ENCODE measurements at places on chromosomes 5 and 9. TPM values are rescaled to one million over a fixed set of nuclear protein-coding genes. Genes with fewer than 3 reads are reported as not detected.

Gene GDA
- 0.16 TPM for total RNA-seq

Gene LYRM7
- 7.0 TPM for total RNA-seq

Gene ARHGEF39
- total RNA-seq: 0.34 TPM

Gene SLC34A1
- not detected for total RNA-seq

Gene SLIT3
- total RNA-seq: 11.6 TPM

Gene LRRC26
- 7.5 TPM for total RNA-seq

Gene LCN15
- total RNA-seq: 0.21 TPM

Gene OR1J1
- not detected for total RNA-seq

Gene IL13
- total RNA-seq: not detected

Gene IFNA21
- not detected for total RNA-seq

Gene ACTBL2
- 1.0 TPM for total RNA-seq

Gene PCDHGA1
- total RNA-seq: 0.34 TPM

Gene SWI5
- total RNA-seq: 21.1 TPM

Gene SGCD
- 4.9 TPM for total RNA-seq

Gene PDE6A
- total RNA-seq: 1.1 TPM

Gene OTP
- not detected for total RNA-seq

GRCh38 chr9:109108318-109108717 is 11.4 kb downstream of the TMEM245 start:
- no peak for DNase-seq
- no peaks in the 10 kb centered on the region for H3K36me3 ChIP-seq

DNA sequence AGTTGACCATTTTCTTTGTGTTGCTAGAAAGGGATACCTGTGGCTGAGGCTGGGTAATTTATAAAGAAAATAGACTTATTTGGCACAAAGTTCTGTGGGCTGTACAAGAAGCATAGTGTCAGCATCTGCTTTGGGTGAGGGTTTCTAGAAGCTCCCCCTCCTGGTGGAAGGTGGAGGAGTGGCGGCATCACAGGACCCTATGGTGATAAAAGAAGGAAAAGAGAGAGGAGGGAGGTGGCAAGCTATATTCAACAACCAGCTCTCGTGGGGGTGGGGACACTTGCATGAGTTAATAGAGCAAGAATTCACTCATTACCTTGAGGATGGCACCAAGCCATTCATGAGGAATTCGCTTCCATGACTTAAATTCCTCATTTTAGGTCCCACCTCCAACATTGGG is 2041.4 kb upstream of the CDH9 start:
- no peak overlapping the region for H3K4me3 ChIP-seq
- H3K4me1 ChIP-seq: no peaks in the 10 kb centered on the region
- H3K36me3 ChIP-seq: no peaks in the 10 kb centered on the region
- DNase-seq: no peak
- no peak overlapping the region for H3K27ac ChIP-seq

- no peaks in the 10 kb centered on the region for H3K27me3 ChIP-seq
- no peak for DNase-seq
- no peaks in the 10 kb centered on the region for H3K36me3 ChIP-seq
- H3K4me1 ChIP-seq: no peaks in the 10 kb centered on the region
- no peak overlapping the region for H3K4me3 ChIP-seq
- no peak overlapping the region for H3K27ac ChIP-seq
Measured at GRCh38 chr5:175032741-175033151, 308.4 kb downstream of the MSX2 start.

DNA sequence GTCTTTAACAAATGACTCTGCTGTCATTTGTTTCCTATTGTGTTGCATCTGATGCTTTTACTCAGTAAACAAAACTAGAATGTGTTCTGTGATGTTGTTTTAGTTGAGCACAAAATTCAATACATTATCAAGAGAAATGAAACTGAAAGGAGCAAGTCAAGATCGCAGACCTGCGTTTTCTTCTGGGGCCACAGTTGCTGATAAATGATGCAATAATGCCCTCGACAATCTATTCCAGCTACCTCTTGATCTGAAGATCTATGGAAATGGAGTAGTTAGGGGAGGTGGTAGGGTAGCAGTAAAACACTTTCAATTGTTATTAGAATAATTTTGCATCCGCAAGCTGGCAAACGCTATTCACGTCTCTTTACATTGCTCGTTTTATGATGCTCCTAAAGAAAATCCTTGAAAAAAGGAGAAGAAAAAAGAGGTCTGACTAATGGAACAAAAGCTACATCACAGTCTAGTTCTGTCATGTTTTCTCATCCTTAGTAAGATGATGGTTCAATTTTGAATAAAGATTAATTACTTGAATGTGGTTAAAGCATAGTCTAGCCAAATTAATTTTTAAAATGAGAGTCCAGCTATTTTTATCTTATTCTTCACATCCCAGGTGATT is 1.6 kb downstream of the ZNF366 start:
- no peaks in the 10 kb centered on the region for H3K36me3 ChIP-seq
- H3K4me1 ChIP-seq: peaks cover 22% of the 10 kb centered on the region
- no peaks in the 10 kb centered on the region for H3K27me3 ChIP-seq
- DNase-seq: no peak
- peak overlapping the region; percentile 20 for H3K27ac ChIP-seq
- peak overlapping the region; percentile 27 for H3K4me3 ChIP-seq

- no peak for DNase-seq
- no peak overlapping the region for H3K4me3 ChIP-seq
- H3K36me3 ChIP-seq: no peaks in the 10 kb centered on the region
- peaks cover 13% of the 10 kb centered on the region for H3K4me1 ChIP-seq
- no peak overlapping the region for H3K27ac ChIP-seq
Measured at GRCh38 chr9:6567140-6567591, 78.4 kb downstream of the GLDC start.

GRCh38 chr5:126831156-126831555 is 54.2 kb downstream of the LMNB1 start:
- no peaks in the 10 kb centered on the region for H3K4me1 ChIP-seq
- DNase-seq: no peak
- H3K27me3 ChIP-seq: no peaks in the 10 kb centered on the region
- peaks cover 16% of the 10 kb centered on the region for H3K36me3 ChIP-seq

DNA sequence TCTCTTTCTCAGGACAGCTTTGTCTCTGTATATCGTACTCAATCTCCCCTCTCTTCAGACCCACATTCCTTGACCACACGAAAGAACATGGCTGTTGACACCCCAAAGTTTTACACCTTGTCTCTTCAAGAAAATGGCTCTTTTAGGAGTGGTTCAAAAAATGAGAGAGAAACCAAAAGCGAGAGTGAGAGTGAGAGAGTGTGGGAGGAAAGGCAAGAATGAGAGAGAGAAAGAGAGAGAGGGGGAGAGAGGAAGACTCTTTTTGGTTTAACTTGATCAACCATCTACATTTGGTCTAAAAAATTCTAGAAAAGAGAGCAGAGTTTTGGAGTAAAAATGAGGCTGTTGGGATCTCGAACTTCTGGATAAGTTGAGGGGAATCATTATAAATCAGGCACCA is 581.8 kb upstream of the WWC1 start:
- no peaks in the 10 kb centered on the region for H3K36me3 ChIP-seq
- H3K4me1 ChIP-seq: no peaks in the 10 kb centered on the region
- no peak for DNase-seq
- H3K27ac ChIP-seq: no peak overlapping the region

DNA sequence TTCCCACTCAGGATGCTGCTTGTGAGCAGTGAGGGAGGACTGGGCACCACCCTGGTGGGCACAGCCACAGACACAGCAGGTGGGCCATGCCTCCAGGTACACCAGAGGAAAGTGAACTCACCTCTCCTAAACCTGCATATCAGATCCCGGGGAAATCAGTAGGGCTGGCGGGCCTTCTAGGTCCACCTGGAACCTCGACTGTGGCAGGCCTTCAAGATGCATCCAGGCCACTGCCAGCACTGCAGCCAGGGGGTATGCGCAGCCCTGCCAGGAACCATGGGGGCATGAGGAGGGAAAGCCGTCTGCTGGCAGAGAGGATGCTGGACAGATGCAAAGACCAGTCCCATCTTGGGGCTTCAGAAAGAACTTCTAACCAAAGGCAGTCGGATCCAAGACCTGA is 270.6 kb upstream of the IRX4 start:
- peak; percentile 35 for DNase-seq
- no peaks in the 10 kb centered on the region for H3K27me3 ChIP-seq
- H3K4me1 ChIP-seq: peaks cover 11% of the 10 kb centered on the region
- H3K4me3 ChIP-seq: no peak overlapping the region
- no peak overlapping the region for H3K27ac ChIP-seq

DNA sequence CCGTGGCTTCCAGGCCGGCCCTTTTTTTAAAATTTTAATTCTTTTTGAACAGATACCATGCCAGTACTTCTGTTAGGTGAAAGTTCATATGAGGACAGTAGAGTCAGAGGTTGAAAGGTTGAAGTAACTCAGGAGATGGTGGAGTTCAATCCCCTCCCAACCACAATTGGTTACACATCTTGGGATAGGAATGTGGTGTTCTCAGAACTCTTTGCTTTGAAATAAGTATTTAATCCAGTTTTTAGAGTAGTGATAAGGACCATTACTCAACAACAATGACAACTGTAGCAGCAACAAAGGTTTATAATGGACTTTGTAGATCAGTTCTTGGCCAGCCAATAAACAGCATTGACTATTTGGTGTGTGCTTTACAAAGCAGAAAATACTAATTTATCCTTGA is 116.0 kb downstream of the ARHGAP26 start:
- no peak overlapping the region for H3K4me3 ChIP-seq
- H3K4me1 ChIP-seq: peaks cover 5% of the 10 kb centered on the region
- DNase-seq: no peak
- no peaks in the 10 kb centered on the region for H3K36me3 ChIP-seq

- H3K4me3 ChIP-seq: no peak overlapping the region
- H3K36me3 ChIP-seq: no peaks in the 10 kb centered on the region
- H3K27ac ChIP-seq: no peak overlapping the region
- no peak for DNase-seq
- peaks cover 2% of the 10 kb centered on the region for H3K4me1 ChIP-seq
Measured at GRCh38 chr5:107743373-107744000, 72.8 kb upstream of the EFNA5 start.

DNA sequence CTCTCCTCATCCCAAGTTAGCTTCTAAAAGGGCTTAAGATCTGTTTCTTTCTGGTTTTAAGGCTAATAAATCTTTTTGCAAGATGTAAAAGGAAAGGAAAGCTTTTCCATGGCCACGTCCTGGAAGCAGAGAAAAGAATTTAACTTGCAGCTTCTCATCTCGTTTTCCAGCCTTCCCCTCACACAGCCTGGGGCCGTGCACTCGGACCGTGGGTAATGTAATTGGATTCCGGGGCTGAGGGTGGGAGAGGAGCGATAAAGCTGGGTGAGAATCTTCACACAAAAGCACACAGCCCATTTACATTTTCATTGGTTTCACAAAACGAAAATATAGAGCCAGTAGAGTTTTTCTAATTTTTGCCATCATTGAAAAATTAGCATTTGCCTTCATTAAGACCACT is 91.2 kb downstream of the IRX2 start:
- H3K4me3 ChIP-seq: no peak overlapping the region
- no peak overlapping the region for H3K27ac ChIP-seq
- peaks cover 13% of the 10 kb centered on the region for H3K27me3 ChIP-seq
- no peaks in the 10 kb centered on the region for H3K36me3 ChIP-seq
- H3K4me1 ChIP-seq: peaks cover 25% of the 10 kb centered on the region

DNA sequence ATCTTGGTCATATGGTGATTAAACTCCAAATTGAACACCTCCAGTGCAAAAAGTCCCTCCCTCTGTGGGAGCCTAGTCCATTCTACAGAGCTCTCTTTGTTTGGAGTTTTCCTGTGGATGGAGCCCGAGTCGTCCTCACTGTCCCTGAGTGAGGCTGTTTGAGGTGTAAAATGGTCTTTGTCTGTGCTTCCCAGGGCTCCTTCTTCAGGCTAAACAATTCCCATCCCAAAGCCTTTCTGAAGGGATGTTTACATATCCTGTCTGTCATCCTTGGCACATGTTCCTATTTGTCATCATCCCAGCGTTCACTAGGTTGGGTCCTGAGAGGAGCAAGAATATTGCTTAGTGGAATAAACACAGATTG is 68.9 kb downstream of the COL27A1 start:
- H3K27me3 ChIP-seq: no peaks in the 10 kb centered on the region
- peaks cover 3% of the 10 kb centered on the region for H3K4me1 ChIP-seq
- peaks cover 6% of the 10 kb centered on the region for H3K36me3 ChIP-seq
- H3K4me3 ChIP-seq: no peak overlapping the region

DNA sequence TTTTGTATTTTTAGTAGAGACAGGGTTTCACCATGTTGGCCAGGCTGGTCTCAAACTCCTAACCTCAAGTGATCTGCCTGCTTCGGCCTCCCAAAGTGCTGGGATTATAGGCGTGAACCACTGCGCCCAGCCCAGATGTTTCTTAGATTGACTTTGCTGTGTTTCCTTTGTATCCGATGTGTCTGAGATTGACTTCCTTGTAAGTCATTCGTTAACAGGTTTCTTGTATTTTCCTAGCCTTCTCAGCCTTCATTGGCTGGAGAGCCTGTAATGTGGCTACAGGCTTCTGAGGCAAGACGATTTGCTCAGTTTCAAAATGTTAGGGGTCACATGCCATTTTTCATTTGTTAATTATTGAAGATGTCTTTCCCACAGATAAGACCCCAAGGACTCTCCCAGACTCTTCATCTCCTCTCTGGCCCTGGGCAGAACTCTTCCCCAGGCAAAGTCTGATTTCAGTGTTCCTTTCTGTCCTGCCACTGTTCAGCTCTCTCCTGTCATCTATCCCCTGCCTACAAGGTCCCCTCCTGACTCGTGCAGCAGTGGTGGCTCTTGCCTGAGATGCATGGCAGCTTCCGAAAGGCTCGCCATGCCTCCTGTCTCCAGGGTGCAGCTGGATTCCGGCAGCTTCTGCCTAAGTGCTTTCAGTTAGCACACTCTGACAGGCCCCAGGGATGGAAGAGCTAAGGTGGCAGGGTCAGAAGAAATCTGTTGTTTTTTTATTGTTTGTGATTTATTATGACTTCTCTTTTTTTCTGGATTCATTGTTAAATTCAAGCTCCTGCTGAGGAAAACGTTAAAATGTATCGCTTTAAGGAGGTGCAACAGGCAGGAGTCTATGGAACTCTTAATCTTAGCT is 206.4 kb downstream of the AOPEP start:
- no peak overlapping the region for H3K4me3 ChIP-seq
- no peak for DNase-seq
- H3K27me3 ChIP-seq: no peaks in the 10 kb centered on the region
- H3K4me1 ChIP-seq: peaks cover 26% of the 10 kb centered on the region
- no peak overlapping the region for H3K27ac ChIP-seq

- no peak for DNase-seq
- no peak overlapping the region for H3K27ac ChIP-seq
- H3K4me1 ChIP-seq: peaks cover 20% of the 10 kb centered on the region
- H3K4me3 ChIP-seq: peak overlapping the region; percentile 72
- peaks cover 17% of the 10 kb centered on the region for H3K27me3 ChIP-seq
- no peaks in the 10 kb centered on the region for H3K36me3 ChIP-seq
Measured at GRCh38 chr5:73121119-73121463, 716 bp downstream of the TMEM171 start.

Data from suprapubic skin (tissue), 4 donors.